IMR-90 (cell line): ENCODE measurements at places on chromosomes 4 and X.

DNA sequence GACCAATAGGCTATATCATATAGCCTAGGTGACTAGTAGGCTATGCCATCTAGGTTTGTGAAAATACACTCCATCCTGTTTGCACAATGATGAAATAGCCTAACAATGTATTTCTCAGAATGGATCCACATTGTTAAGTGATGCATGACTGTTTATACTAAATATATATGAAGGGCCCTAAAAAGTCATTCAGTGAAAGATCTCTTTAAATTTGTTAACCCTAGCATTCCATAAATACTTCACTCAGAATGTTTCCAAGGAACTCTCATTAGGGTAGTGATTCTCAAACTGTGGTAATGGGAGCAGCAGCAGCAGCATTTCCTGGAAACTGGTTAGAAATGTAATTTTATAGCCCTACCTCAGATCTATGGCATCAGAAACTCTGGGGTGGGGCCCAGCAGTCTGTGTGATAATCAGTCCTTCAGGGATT lies 74.9 kb downstream of the PRRG1 start:
- DNase-seq, result peak; percentile 29
- H3K27ac ChIP-seq, result no peak overlapping the region
- H3K4me1 ChIP-seq, result no peaks in the 10 kb centered on the region
- H3K36me3 ChIP-seq, result peaks cover 3% of the 10 kb centered on the region; the same call in 1 of the 2 replicates

DNA sequence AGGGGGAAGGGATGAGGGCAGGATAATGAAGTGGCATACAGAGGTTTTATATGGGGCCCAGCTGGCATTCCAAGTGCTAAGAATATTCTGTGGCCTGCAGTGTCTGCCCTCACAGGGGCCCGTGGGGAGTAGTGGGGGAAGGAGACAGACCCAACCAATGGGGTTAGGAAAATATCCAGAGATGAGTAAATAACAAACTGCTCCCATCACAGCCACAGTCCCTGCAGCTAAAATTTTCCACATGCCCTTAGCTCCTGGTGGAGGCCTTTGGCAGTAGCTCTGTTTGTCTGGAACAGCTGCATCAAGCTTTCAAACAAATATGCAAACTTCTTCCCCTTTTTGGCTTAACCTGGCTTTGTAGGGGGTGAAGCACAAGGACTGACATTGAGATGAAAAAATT lies 3.1 kb downstream of the SRPX2 start:
- H3K36me3 ChIP-seq, result no peaks in the 10 kb centered on the region
- peak overlapping the region; percentile 96; the same call in 1 of the 2 replicates for H3K27ac ChIP-seq
- H3K27me3 ChIP-seq, result no peaks in the 10 kb centered on the region
- no peak for DNase-seq
- no peak overlapping the region for H3K4me3 ChIP-seq

DNA sequence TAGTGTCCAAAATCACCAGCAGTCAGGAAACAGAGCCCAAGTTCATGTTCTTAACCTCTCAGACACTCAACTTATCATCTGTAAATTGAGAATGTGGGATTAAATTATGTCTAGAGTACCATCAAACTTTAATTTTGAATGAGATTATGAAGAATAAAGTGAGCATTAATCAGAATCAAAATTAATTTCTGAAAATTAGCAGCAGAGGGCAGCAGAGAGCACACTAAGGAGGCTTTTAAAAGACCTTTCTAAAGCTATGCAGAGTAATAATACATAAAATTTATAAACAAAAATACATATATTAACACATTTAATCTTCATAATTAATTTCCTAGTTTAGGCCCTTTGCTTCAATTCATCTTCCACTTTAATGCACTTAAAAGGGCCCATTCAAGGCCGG lies 7.1 kb downstream of the TASL start:
- no peaks in the 10 kb centered on the region for H3K4me1 ChIP-seq
- H3K4me3 ChIP-seq, result no peak overlapping the region
- H3K27ac ChIP-seq, result no peak overlapping the region
- no peaks in the 10 kb centered on the region for H3K36me3 ChIP-seq
- no peaks in the 10 kb centered on the region for H3K27me3 ChIP-seq
- peak; percentile 26 for DNase-seq

DNA sequence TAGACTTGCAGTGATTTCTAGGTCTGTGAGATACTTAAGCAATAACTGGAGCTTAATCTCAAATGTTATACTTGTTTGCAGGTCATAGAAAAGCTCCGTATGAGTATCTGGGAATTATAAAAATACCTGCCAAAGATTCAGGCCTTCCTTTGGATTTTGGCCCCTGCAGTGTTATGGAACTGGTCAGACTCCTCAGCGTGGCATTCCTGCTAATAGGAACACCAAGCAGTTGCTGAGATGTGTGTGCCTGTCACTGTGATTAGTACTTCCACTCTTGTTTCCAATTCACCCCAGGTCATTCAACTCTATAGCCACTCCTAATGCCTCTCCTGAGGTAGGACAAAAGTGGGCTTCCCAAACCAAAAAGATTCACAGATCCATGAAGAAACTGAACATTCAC lies 7.8 kb upstream of the UGT2B7 start:
- H3K36me3 ChIP-seq, result no peaks in the 10 kb centered on the region
- H3K4me3 ChIP-seq, result no peak overlapping the region
- H3K27me3 ChIP-seq, result no peaks in the 10 kb centered on the region
- DNase-seq, result no peak
- H3K27ac ChIP-seq, result no peak overlapping the region
- peaks cover 5% of the 10 kb centered on the region; the same call in 1 of the 2 replicates for H3K4me1 ChIP-seq

GRCh38 chrX:85988353-85988752 lies 59.0 kb downstream of the CHM start:
- H3K27me3 ChIP-seq, result no peaks in the 10 kb centered on the region
- H3K27ac ChIP-seq, result no peak overlapping the region
- no peaks in the 10 kb centered on the region for H3K36me3 ChIP-seq
- peaks cover 1% of the 10 kb centered on the region; the same call in 1 of the 2 replicates for H3K4me1 ChIP-seq

DNA sequence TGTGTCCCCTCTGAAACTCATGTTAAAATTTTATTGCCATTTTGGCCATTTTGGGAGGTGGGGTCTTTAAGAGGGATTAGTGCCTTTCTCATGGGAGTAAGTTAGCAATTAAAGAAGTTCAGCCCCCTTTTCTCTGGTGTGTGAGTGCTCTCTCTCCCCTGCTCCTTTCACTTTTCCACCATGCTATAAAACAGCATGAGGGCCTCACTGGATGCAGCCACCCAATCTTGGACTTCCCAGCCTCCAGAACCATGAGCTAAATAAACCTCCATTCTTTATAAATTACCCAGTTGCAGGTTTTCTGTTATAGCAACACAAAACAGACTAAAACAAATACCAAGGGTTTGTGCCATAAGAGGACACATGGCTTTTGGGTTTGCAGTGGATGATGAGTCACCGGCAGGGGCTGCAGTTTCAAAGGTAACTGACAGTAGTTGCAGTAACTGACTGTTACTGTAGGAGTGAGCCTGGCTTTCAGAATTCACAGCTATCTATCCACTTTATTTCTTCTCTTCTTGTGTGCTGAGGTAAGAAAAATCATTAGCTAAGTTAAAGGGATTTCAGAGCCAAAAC lies 121.5 kb downstream of the PPEF1 start:
- no peak overlapping the region for H3K27ac ChIP-seq
- H3K4me1 ChIP-seq, result no peaks in the 10 kb centered on the region
- no peaks in the 10 kb centered on the region; the same call in 1 of the 2 replicates for H3K27me3 ChIP-seq
- no peak for DNase-seq
- H3K36me3 ChIP-seq, result no peaks in the 10 kb centered on the region

DNA sequence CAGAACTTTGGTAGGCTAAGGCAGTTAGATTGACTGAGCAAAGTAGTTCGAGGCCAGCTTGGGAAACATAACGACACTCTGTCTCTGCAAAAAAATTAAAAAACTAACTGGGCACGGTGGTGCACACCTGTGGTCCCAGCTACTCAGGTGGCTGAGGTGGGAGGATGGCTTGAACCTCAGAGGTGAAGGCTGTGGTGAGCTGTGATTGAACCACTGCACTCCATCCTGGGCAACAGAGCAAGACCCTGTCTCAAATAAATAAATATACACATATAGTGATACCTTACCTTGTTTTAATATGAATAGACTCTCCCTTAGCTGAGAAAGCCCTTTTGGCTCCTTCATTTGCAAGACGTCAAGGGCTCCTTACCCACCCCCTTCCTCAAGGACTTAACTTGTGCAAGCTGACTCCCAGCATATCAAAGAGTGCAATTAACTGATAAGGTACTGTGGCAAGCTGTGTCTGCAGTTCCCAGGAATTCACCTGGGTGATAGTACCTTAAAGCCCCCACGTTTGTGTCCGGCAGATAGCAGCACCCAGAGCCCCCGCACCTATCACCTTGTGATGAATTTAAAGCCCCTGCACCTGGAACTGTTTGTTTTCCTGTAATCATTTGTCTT lies 655.6 kb upstream of the GALNTL6 start:
- no peaks in the 10 kb centered on the region for H3K36me3 ChIP-seq
- H3K4me3 ChIP-seq, result no peak overlapping the region
- no peaks in the 10 kb centered on the region for H3K27me3 ChIP-seq
